ENCODE measurements at places on chromosomes 11 and 22.

GRCh38 chr11:90134478-90135003, at the start of gene NAALAD2:
TSS of gene NAALAD2 (plus strand) at chr11:90134663. CDS start at chr11:90134759, 96 bp downstream.
- no peak for DNase-seq

DNA sequence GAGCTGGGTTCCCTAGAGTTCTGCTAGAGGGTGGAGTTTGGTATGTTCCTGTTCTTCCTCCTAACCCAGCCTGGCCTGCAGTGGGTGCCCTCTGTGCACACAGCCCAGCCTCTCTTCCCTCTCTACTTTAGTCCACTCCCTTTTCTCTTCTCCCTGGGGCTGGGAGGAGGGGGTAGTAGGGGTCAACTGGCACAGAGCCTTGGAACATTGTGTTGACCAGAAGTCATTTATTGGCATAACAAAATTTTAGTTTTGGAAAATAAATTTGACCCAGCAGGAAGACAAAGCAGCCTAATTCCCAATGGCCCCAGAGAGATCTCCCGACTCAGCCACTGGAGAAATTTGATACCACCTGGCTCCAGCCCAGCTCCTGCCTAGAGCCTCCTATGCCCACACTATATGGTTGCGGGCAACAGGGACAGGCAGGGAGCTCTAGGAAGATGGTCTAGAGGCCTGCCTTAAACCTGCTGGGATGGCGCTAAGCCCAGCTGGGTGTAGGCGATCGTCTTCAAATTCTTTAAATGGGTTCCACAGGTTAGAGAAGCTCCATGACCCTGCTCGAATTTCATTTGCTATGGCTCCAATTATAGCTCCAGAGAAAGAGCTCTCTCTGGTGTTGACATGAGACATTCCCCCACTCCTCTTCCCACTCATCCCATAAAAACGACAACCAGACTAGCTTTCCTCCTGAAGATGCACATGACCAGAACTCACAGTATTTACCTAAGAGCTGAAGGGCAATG, 9.9 kb downstream of the PCSK7 start:
- no peak for DNase-seq

DNA sequence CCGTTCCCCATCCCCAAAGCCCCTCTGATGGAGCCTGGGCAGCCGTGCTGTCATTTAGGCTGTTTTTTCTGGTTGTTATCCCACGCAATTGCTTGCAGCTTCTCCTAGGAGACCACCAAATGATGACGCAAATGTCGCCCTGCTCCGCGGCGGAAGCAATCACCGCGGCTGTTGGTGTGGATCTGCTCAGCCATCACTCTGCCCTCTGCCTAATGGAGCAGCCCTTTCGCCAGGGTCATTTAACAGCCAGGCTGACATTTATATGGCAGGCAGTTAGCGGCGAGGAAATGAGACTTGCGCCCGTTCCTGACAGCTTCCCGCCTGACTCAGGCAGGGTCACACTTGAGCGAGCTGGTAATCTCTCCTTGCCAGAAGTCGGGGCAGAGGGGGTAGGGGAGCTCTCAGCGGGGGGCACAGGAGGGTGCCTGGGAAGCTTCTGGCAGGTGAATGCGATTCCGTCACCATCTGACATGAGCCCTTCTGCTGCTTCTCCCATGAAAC, 97.9 kb upstream of the RTL6 start:
- DNase-seq: no peak

GRCh38 chr11:112769170-112769569, 192.1 kb upstream of the NCAM1 start:
- no peak for DNase-seq

DNA sequence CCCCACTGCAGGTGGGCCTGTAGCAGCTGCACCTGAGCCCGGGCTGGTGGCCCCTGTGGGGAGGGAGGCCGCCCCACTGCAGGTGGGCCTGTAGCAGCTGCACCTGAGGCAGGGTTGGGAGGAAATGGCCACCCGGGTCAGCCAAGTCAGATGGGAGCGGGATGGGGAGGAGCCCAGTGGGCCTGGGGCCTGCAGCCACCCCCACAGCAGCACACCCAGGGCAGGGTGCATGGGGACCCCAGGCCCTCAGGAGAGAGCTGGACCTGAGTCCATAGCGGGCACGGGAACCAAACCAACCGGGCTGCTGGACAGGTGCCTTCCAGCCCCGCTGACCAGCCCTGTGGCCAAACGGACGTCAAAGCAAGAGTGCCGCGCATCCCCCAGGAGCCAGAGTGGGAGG, 61.7 kb downstream of the BRD1 start:
- DNase-seq: no peak

All from activated T-helper 1 cell treated with Interleukin-2 at 50 U/mL for 16 hours (primary cell).